Epithelial cell of prostate (primary cell): ENCODE measurements at places on chromosomes 5 and 9.

DNA sequence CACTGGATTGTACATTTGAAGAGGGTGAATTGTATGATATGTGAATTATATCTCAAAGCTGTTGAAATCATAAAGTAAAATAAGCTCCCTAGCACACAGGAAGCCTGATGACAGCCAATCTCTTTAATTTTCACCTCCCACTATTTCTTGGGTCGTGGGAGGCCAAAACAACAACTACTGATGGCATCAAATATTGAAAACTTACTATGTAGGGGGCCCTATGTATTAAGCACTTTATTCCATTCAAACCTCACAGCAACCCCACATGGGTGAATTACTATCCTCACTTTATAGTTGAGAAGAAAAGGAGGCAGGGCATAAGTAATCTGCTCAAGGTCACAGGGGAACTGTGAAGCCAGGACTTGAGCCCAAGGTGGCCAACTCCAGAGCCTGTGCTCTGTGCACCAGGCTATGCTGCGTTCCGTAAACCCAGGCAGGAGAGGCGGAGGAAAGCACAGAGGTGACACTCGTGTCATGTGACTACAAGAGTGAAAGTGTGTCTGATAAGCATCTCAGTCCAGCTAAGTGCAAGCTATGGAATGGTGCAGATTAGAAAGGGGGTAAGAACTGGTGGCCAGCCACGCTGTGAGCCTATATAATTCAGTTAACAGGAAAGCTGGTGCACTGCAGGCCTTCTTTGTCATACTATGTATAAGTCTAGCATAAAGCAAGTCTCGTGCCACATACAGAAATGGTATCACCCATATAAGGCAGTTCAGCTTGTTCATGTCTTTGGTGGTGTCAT, 221.0 kb downstream of the DCP2 start:
- no peak for DNase-seq

GRCh38 chr5:127556609-127557334, 39.3 kb downstream of the PRRC1 start:
- DNase-seq, result peak; percentile 60

GRCh38 chr5:10018201-10019069, 231.3 kb downstream of the ATPSCKMT start:
- peak; percentile 70 for DNase-seq

GRCh38 chr5:13739479-13739878, 205.0 kb downstream of the DNAH5 start:
- peak; percentile 84 for DNase-seq

DNA sequence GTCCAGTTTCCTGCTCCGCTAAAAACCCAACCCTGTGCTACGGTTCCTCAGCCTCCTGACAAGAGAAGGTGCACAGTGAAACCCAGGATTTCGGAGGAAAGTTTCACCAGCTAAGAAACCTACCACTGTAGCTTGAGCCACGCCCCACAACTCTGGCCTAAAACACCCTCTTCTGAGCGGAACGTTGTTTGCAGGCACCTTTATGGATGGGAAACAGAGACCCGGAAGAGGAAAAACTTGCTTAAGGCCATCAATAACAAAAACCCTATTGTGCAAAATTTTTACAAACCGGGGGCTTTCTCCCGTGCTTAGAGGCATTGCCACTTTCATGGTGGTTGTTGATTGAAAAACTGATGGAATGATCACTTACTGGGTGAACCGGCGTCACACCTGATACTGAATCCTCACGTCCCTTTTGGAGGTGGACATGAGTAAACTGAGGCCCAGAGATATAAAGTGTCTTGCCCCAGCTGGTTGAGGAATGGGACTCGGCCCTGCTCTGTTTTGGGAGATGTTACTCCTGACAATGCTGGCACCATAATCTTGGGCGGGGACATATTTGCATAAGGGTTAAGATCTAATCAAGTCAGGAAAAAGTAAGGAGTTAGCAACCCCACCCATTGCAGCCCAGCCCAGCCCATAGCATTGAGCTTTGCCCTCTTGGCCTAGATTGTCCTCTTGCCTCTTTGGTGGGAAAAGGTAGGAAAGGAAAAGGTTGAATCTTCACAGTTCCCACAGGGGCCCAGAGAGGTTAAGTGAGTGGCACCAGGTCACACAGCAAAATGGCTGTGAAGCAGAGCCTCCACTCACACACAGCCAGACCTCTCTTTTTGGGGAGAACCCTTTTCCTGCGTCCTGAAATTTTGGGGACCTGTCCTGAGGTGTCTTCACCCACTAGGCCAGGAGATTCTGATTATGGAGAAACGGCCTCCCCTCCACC, 23.2 kb upstream of the PTGS1 start:
- no peak for DNase-seq

DNA sequence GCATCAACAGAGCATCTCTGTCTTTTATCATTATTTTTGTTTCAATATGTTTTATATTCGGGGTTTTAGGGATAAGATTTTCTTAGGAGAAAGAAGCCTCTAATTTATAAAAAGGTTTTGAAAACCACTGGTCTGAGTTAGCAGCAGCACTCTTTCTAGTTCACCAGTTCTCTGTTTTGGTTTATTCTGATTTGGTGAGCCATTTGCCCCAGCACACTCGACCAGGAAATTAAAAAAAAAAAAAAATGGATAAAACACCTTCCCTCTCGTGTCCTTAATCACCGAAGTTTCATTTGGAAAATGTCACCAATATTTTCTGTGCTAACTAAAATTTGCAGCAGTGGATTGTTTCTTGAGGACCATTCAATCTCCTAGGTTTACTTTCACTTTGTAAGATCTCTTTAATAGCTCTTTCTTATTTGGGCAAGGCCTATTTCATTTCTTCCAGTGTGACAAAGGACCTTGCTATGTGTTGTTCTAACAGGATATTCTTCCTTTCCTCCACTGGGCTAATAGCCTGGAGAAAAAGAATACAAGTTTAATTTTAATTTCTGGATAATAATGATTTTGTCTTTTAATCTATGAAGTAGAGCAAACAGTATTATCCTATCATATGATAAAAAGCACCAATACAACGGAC, 57.8 kb upstream of the ANXA1 start:
- DNase-seq, result no peak

DNA sequence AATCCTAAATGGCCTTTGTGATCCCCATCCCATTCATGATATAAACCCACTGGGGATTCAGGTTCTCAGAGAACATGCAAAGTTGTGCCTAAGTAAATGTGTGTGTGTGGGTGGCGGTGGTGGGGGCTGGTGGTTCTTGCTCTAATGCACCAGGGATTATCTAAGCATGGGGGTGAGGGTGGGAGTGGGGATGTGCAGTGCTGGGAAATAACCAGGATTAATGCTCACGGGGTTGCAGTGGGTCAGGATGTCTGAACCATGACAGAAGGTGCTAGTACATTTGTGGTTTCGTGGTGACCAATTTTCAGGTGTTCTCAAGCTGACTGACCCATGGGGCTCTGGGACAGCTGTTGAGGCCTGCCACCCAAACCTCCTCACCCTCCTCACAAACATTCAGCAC, 101.0 kb downstream of the ZNF608 start:
- DNase-seq, result no peak

GRCh38 chr9:4011054-4011453, 288.8 kb downstream of the GLIS3 start:
- no peak for DNase-seq

- no peak for DNase-seq
Measured at GRCh38 chr5:177982072-177982727, 13.8 kb downstream of the PROP1 start.

DNA sequence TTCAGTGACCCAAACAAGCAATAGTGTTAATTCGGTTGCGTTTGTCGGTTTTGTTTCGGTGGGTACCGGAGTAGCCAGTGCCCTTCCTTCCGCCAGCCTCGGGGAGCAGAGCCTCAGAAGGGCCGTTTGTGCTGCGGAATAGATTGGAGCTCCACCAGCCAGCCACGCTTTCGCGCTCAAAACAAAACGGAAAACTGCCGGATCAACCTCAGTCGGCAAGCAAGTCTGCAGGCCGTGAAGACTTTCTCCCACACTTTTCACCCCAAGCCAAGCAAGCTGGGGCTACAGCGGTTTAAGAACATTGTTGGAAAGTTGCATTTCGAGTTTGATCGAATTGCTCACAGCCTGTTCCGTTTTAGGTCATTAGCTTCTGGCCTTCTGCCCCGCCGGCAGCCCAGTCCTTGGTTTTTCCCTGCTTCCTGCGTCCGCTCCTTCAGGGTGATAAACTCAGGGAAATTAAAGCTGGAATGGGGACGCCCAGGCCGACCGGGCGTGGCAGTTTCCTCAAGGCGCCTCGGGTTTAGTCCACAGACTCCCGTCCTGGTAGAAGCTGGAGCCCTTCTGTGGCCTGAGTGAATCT, 803 bp upstream of the CCNO start:
- DNase-seq, result no peak

DNA sequence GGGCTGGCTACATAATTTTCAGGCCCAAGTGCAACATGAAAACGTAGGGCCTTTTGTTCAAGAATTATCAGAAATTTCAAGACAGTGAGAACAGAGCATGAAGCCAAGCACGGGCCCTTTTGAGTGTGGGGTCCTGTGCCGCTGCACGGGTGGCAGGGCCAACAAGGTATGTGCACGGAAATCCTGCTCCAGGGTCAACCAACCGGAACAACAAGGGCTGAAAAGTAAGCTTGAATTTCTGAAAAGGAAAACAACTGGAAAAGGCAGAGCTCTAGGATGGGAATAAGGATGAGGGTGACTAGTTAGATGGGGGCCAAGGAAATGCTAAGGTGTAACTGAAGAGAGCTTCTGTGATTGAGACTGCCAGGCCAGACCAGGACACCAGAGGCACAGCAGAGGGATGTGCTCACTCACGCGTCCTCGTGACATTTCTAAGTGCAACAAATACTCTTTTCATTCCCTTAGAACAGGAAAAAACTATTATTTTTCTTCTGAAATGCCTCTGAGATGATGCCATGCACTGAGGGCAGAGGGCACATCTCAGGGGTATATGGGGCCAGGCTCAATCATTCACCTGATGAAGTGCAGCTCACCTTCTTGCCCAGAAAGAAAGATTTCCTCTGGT, 80.6 kb upstream of the LRRTM2 start:
- no peak for DNase-seq

GRCh38 chr5:116144103-116144502, 59.3 kb downstream of the COMMD10 start:
- no peak for DNase-seq

DNA sequence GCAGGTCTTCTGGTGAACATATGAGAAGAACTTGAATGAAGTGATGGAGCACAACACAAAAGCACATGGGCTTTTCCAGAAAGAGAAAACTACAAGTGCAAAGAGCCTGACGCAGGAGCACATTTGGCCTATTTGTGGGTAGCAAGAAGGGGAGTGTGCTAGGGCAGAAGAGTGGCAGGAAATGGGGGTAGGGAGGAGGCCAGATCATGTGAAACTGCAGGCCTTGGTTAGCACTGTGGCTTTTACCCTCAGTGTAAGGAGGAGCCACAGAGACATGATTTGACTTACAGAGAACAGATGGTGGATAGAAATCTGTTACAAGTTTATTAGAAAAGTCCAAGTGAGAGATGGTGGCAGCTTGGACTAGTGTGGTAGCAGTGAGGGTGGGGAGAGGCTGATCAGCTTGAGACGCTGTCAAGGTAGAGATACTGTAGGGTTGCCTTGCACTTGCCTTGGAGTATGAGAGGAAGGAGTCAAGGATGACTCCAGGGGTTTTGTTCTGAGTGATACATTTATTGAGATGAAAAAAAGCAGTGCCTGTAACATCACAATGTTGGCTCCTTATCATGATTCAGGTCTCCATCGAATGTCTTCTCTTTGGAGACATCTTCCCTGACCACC, 126.7 kb downstream of the PPP2R2B start:
- DNase-seq, result no peak

- no peak for DNase-seq
Measured at GRCh38 chr5:17796757-17797396, 162.6 kb downstream of the TAF11L14 start.

DNA sequence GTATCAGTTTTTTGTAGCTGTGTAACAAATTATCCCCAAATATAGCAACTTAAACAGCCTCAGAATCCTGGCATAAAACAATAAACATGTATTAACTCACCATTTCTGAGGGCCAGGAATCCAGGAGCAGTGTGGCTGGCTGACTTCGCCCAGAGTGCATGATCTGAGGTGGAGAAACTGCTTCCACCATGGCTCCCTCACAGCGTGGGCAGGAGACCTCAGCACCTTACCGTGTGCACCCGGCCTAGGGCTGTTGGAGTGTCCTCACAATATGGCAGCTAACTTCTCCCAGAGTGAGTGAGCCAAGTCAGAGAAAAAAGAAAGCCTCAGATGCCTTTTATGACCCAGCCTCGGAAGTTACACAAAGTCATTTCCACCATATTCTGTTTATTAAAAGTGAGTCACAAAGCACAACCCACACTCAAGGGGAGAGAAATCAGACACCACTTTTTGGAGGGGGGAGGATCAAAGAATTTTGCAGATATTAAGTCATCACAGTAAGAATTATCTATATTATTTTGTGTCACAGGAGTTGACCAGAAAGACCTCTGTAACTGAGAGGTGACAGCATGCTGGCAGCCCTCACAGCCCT, 59.6 kb downstream of the TSTD2 start:
- DNase-seq, result no peak

GRCh38 chr9:86975606-86976005, 28.3 kb upstream of the GAS1 start:
- no peak for DNase-seq

GRCh38 chr5:126354858-126355731, 68.1 kb upstream of the GRAMD2B start:
- DNase-seq, result no peak

- no peak for DNase-seq
Measured at GRCh38 chr5:178162481-178162880, 8.8 kb upstream of the NHP2 start.

- no peak for DNase-seq
Measured at GRCh38 chr5:101009758-101010519, 106.9 kb upstream of the ST8SIA4 start.

DNA sequence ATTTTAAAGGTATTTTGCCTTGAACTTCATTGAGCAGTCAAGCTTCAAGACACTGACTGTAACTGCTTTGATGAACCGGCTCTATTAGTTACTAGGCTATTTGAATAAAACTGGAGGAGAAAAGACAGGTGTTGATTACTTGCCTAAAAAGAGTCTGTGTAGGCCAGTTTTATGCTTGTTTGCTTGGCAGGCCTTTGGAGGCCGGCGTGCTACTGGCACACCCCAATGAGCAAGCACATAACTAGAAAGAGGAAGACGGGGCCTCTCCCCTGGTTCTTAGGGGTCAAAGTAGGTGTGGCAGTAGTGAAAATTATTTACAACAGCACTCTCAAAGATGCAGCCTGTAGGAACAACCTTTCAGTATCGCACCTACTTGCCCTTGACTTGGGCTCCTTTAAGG, 2.1 kb upstream of the ZFR start:
- no peak for DNase-seq

GRCh38 chr9:111974092-111974681, 77.6 kb downstream of the UGCG start:
- no peak for DNase-seq

DNA sequence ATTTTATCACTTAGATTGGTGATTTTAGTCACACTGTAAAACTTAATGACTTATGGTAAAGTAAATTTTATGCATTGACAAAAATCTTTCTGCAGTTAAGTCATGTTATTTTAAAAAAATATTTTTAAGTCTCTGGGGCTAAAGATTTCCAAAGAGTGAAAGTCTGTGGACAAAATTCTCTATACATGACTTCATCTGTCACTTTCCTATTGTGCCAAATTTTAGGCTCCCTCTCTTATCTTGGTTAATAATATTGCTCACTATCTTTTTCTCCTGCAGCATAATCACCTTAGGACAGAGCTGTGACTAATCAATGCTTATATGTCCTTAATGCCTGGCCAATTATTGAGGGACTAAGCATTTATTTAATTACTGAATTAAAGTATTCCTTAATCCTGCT, 15.2 kb downstream of the LURAP1L start:
- no peak for DNase-seq
